COR-L47 (cell line): ENCODE measurements at places on chromosomes 16 and 17.

GRCh38 chr17:60352569-60352968 lies 39.4 kb downstream of the USP32 start:
- DNase-seq = no peak

- DNase-seq = no peak
Observed at GRCh38 chr17:43732958-43733357, 25.6 kb downstream of the SOST start.

DNA sequence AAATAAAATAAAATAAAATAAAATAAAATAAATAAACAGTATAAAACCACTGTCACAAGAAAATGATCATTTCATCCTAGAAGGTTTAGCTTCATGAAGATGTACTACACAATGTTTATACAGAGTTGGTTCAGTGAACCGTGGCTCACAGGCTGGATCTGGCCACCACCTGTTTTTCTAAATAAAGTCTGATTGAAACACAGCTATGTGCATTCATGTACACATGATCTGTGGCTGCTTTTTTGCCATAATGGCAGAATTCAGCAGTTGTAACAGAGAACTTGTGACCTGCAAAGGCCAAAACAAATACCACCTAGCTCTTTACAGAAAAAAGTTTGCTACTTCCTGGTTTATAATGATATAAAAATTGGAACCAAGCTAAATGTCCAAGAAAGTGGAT lies 12.6 kb upstream of the RPRML start:
- DNase-seq = no peak

DNA sequence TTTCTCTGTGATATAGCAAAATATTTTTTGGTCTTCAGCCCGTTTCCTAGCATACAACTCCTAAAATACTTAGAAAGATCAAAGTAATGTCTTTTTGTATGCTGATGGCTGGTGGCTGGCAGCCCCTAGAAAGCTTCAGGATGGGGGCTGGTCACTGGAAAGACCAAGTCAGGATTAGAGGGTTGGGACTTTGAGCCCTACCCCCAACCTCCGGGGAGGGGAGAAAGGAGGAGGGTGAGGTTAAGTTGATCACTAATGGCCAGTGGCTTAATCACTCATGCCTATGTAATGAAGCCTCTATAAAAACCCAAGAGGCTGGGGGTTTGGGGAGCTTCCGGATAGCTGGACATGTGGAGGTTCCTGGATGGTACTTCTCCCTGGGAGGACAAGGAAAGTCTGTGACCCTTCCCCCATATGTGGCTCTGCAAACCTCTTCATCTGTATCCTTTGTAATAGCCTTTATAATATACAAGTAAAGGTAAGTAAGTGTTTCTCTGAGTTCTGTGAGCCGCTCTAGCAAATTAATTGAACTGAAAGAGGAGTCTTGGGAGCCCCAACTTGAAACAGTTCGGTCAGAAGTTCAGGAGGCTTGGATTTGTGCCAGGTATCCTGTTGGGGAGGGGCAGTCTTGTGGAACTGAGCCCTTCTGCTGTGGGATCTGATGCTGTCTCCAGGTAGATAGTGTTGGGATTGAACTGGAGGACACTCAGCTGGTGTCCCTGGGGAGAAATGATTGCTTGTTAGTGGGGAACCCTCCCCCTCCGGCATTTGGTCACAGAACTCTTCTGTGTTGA lies 3.5 kb downstream of the SLC7A6 start:
- no peak for DNase-seq

- DNase-seq = no peak
Observed at GRCh38 chr17:50169881-50170459, 4.2 kb downstream of the SGCA start.

GRCh38 chr17:33404070-33404819 lies 111.2 kb upstream of the ASIC2 start:
- no peak for DNase-seq

DNA sequence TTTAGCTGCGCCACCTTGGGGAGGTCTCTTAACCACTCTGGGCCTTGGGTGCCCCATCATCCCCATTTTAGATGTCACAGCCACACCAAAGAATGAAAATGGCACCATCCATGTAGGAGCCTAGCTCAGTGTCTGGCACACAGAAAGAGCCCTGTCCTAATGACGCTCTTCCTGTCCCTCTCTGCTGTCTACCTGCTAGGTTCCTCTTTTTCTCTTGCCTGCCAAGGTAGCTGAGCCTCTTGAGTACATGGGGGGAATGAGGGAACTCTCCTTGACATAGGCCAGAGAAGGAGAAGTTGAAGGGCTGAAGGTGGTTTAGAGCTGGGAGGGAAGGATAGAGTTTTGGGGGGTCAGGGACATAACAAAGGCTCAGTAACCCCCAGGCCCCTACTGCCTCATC lies 1.8 kb downstream of the RUNDC3A start:
- no peak for DNase-seq

GRCh38 chr17:2093349-2093748 lies 38.4 kb downstream of the HIC1 start:
- no peak for DNase-seq

GRCh38 chr16:27859020-27859419 lies 204.5 kb downstream of the GSG1L start:
- DNase-seq = no peak

DNA sequence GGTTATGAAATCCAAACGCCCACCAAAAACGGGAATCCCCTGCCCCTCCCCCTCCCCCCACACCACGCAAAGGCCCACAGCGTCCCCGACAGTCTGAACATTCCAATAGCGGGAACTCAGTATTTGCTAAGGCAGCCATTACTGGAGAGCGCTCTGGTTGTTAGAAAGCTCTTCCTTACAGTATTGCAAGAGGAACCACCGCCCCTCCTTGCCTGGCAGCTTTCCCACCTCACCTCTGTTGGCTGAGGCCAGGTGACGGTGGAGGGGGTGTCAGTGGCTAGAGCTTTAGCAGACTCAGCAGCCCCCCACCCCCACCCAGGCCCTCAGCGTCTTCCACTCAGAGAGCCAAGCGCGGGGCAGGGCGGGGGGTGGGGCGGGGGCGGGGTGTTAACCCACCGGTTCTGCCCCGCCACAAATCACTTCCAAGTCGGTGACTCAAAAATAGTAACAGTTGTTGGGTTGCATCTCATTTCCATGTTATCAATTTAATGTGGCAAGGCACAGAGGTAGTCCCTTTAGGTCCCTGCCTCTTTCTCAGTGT lies 2.2 kb upstream of the PLEKHH3 start:
- peak; percentile 81 for DNase-seq

- DNase-seq = no peak
Observed at GRCh38 chr17:39997543-39997942, 16.9 kb downstream of the PSMD3 start.

DNA sequence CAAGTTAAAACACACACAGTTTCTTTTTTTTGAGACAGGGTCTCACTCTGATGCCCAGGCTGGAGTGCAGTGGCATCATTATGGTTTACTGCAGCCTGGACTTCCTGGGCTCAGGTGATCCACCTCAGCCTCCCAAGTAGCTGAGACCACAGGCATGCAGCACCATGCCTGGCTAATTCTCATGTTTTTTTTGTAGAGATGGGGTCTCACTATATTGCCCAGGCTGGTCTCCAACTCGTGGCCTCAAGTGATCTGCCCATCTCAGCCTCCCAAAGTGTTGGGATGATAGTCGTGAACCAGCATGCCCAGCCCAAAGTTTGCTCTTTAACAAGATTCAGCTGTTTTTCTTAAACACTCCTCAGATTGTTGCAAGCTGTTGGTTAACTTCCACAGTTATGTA lies 39.0 kb downstream of the PRPSAP2 start:
- DNase-seq = no peak

DNA sequence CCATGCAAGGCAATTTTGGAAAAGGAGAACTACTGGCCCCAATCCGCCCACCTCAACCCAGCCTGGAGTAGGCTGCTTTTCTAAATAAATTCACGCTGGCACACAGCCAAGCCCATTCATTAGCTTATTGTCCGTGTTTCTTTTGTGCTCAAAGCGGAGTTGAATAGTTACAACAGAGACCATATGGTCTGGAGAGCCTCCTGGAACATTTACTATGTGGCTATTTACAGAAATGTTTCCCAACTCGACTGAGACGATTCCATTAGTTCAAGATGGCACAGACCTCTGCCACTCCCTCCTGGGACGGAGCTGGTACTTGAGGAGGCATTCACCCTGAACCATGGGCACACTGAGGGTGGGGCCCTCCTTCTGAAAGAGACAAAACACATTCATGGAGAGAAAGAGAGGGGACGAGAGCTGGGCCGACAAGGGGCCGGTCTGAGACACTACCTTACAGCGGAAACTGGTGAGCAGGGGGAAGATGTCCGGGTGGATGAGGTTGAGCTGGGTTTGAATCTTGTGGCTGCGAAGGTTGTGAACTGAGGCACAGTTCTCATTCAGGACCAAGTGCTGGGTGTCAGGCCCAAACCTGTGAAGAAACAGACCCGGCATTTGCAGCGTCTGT lies 15.7 kb downstream of the ELAC2 start:
- DNase-seq = no peak

DNA sequence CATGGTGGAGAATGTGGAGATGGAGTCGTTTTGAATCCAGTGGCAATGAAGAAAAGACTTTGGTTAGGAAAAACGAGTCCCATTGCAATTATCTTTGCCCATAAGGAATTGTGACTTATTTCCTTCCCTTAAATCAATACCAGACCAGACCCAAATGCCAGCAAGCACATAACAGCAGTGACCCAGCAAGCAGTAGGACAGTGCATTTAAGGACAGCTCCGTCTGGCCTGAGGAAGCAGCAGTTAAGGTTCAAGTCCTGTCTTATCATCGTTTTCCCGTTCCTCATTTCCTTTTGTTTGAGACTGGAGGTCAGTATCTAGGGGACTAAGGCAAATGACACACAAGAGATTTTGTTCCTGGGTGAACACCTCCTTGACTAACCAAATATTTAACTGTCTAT lies 74.6 kb upstream of the FAM20A start:
- DNase-seq = no peak

GRCh38 chr16:6892966-6893365 lies 439.7 kb upstream of the RBFOX1 start:
- DNase-seq = no peak

DNA sequence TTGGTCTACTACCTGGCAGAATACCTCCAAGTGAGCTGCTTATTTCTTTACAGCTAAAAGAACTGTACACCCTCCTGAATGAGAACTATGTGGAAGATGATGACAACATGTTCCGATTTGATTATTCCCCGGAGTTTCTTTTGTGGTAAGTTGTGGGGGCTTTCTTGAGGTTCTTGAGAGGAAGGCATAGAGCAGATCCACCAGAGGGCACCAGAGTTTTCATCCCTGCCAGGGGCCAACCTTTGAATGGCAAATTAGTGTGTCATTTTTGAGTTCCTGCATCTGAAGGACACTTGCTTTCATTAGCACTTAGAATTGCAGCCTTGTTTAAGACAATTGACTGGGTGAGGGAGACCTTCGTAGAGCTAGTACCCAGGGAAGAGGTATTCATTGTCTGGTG lies 35.0 kb downstream of the NMT1 start:
- DNase-seq = no peak

GRCh38 chr16:75746359-75746758 lies 20.1 kb upstream of the CPHXL start:
- DNase-seq = no peak

- DNase-seq = no peak
Observed at GRCh38 chr16:50941681-50942080, 199.8 kb downstream of the CYLD start.

- peak; percentile 26 for DNase-seq
Observed at GRCh38 chr17:41026715-41027471, at the start of gene KRTAP1-5. Gene KRTAP1-5, minus strand, starts transcription at chr17:41027208. Its CDS starts 53 bp downstream, at chr17:41027155.

DNA sequence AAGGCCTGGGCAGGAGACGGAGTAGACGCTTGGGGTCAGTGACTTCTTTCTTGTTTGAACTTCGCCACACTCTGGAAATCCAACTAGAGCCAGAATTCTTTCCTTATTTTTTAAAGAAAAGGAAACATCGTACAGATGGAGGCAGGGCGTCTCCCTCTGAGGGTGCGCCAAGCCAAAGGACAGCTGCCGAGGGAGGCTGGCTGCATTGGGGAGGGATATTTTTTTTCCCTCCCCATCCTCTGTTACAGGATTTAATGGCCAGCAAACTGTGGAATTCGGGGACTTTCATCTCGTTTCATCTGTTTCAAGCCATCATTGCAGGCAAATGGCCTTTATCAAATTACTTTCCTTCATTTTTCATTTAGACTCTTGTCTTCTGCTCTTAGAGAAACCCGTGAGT lies 15.9 kb downstream of the CDK5R1 start:
- no peak for DNase-seq

- no peak for DNase-seq
Observed at GRCh38 chr17:79840989-79841286, 1.7 kb upstream of the CBX4 start.

- no peak for DNase-seq
Observed at GRCh38 chr16:31181102-31181830, 1.3 kb downstream of the FUS start.

GRCh38 chr17:6108382-6108781 lies 38.2 kb downstream of the WSCD1 start:
- no peak for DNase-seq

DNA sequence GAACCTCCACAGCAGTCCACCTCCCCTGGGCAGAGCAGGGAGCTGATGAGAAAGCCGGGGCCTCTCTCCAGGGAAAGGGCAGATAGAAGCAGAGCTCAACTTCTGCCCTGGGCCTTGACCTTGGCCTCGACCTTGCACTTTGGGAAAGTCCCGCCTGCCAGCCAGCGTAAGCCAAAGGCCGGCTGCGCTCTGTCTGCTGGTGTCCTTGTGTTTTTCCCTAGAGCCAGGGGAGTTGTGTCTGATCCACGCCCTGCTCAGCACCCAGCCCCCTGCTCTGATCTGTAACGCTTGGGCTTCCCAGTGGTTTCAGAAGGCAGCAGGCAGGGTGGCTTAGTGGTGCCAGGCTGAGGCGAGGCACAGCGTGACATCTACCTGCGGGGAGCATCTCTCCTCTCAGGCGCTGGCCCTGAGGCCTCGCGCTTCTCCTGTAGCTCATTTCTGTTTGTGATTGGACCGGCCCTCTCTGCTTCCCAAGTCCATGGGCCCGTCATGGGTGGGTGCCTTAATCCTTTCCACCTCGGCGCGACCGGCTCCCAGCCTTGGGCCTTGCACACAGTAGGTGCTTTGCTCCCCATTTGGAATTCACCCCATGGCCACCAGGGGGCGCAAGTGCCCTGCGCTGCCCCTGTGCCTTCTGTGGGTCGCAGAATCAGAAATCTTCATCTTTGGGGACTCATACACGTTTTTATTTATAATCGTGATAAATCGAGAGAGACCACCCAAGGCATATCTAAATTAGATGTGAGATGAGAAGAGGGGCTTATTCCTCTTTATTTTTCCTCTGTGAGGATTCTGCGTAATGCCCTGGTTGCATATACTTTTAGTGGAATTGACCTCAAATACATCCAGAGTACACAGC lies 24.2 kb downstream of the SGSH start:
- no peak for DNase-seq

- DNase-seq = no peak
Observed at GRCh38 chr16:81602256-81602776, 157.7 kb downstream of the CMIP start.

DNA sequence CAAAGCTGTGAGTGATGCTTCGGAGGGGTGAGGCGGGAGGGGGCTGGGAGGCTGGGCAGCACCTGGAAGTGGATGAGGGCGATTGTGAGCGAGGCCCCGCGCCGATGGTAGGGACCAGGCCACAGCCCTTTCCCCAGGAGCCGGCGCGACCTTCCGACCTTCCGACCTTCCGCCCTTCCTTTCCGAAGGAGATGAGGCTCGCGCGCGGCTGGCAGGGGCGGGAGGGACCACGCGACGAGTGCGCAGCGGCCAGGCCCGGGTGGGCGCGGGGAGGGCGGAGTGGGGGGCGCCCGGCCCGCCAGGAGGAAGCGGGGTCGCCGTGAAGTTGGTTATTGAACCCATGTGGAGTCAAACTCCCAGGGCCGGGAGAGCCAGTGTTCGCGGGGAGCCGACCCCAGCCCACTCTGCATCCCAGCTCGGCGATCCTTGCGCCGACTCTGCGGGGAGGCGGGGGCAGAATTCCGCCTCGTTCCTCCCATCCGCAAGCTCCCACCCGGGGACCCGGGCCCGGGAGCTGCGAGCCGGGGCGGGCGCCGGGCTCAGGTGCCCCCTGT lies 56.6 kb downstream of the RAP1GAP2 start:
- DNase-seq = no peak
